Stimulated activated CD8-positive, alpha-beta memory T cell treated with anti-CD3 and anti-CD28 coated beads, Interleukin-4, amount 100 ng/mL, for 1 hour (primary cell): ENCODE measurements at places on chromosomes 11 and 22.
A peak's percentile ranks its signal among the peaks of the same experiment; 100 is the strongest.

DNA sequence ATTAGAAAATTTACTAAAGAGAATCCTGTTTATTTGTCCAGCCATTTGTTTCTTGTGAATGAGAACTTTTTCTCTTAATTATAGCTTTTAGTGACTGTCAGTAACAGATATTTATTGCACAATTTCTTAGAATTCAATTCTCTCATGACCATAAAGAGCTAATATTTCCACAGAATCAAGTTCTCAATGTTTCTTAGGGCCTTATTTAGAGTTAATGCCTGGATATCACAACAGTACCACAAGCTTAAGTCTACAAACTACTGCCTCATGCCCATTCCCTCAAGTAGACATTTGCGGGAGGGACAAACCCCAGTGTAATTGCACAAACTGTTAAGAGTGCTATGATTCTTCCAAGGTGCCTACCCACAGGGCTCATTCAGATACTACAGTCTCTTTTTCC, 199.7 kb upstream of the POU2AF2 start:
- DNase-seq, result no peak

DNA sequence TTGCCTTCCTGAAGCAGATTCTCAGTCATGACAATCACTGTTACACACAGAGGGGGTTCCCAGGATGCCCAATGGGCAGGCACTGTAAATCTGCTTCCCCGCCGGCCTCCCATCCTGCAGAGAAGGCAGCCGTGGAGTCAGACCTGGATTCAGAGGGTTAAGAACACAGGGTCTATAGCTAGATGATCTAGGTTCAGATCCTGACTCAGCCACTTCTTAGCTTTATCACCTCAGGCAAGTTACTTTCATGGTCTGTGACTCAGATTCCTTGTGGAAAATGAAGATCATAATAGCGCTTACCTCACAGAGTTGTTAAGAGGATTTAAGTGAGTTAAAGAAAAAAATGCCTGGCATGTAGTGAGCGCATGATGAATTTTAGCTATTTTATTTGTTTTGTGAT, 95.9 kb downstream of the TIMP3 start:
- DNase-seq, result no peak

DNA sequence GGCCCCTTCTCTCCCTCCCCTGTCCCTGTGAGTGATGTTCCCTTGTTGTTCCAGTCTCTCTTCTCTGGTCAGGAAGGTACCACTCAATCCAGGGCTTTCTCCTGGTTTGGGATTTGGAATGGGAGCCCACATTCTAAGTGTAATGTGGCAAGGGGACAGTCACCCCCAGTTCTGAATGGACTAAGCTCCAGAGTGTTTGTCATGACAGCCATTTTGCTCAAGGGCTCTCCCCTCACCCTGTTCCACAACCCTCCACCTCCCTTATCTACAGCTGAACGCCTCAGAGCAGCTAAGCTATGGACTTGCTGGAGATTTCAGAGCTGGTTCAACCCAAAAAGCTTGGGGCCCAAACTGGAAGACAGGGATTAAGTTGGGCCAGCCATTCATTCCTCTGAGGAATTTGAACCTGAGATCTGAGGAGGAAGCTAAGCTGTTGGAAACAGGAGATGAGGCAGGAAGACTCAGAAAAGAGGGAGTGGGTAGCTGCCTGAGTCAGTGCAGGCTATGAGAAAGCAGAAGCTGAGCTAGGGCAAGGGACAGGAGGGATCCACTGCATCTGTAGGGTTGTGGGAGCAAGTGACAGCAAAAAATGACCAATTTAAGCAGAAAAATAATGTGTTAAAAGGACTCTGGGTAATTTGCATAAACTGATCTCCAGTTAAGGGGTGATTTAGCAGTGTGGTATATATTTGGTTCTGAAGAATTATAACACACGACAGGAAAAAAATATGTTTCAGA, 22.9 kb upstream of the FCHSD2 start:
- no peak for DNase-seq

DNA sequence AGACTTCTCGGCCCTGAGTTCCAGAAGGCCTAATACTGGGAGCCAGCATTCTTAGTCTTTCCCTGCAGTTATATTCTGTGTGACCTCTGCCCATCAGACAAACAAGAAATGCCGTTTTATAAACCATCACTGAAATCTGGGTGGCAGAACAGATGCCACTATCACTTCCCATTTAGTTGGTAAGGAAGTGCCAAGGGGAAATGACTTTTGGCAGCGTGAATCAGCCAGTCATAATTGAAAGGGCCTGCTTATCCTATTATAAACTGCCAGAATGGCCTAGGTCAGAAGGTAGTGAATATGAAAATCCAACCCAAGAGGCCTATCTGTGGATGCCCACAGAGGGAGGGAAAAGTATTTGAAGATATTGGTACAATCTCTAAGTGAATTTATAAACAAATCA, 646.8 kb upstream of the CCDC90B start:
- DNase-seq, result no peak

GRCh38 chr22:47114813-47115517, 352.5 kb downstream of the TBC1D22A start:
- DNase-seq, result no peak

- no peak for DNase-seq
These were observed 120.0 kb downstream of the CADM1 start for GRCh38 chr11:115384236-115384635.

DNA sequence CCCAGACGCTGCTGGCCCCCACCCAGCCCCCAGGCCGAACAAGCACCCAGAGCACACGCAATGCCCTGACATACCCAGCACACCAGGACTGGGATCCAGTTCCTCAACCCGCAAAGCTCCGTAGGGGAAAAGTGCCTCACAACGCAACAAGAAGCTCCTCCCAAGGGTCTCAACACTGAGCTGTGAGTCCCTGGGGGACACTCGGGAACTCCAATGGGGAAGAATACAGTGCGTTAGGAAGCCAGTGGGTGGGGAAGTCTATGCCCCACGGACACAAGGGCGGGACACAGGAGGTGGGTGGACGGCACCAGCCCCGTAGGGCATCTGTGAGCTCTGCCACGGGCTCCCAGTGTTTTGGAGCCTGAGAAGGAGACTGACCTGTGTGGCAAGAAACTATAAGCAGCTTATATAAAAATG, 1.6 kb downstream of the DEAF1 start:
- DNase-seq, result no peak

DNA sequence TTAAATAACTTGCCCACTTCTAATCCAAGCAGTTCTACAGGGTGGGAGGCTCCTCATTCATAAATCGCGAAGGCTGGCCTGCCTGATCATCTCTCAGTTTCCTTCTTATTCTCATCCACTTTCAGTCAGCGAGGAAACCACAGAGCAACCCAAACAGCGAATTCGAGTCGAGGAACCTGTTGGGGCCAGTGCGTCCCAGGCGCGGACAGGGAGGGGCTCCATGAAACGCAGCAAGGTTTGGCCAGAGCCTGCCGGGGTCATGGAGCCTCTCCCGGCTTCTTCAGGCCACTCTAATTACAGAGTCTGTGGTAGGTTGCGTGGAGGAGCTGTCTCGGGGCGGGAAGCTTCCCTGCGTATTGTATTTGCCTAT, 741 bp upstream of the NAV2 start:
- no peak for DNase-seq

DNA sequence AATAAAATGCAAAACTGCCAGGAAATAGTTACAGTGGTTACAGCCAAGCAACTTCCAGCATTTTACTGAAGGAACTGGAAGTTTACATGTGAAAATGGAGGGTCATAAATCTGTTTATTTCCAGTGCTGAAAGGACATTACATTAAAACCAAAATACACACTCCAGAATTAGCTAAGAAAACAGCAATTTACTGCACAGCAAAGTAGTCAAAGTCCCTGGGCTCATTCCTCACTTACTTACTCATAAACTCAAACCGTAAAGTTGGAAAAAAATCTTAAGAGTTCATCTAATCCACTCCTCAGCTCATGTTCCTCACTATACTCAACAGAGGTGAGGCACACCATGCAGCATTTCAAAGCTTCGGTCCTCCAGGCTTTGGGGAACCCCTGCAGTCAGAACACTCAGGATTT, 17.4 kb downstream of the CTSC start:
- DNase-seq, result no peak

DNA sequence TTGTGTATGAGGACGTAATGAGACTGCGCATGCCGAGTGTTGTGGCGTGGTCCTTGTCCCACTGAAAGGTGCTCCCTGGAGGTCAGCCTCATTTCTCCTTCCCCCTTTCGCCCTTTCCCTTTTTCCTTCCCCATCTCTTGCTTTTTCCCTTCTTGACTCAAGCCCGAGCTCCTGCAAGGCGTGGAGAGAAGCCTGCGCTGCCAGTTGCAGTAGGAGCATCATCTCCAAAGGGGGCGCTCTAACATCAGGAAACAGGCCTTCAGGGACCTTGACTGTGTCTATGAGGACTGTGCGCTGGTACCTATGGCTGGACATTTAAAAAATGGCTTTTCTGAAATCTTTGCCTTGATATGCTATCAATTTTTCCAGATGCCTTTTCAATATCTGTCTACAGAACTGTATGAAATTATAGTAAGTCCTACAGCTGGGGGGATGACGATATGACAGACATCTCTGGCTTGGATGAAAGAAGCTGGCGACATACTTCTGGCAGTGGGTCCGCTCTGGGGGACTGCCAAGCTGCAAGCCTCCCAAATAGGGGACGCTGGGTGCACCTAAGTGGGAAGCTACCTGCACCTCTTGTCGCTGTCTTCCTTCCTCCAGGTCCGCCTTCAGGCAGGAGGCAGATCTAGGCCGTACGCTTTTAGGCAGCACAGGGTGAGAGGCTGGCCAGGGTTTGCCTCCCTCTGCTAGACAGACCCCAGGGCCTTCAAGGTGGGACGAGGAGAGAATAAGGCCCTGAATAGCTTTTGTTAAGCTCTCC, 96.5 kb downstream of the NXPE2 start:
- no peak for DNase-seq

- no peak for DNase-seq
These were observed 68.0 kb downstream of the USP47 start for GRCh38 chr11:11909727-11910126.

GRCh38 chr22:47598864-47599263, 836.4 kb downstream of the TBC1D22A start:
- no peak for DNase-seq

DNA sequence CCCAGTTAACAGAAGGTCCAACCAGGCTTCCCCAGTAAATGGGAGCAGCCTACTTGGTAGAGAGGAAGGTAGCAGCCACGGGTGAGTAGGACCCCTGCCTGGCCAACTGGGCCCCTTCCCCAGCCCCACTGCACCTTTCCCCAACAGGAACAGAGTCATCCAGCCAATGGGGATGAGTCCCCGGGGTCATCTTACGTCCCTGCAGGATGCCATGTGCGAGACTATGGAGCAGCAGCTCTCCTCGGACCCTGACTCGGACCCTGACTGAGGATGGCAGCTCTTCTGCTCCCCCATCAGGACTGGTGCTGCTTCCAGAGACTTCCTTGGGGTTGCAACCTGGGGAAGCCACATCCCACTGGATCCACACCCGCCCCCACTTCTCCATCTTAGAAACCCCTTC, 6.6 kb downstream of the RIC8A start:
- no peak for DNase-seq

DNA sequence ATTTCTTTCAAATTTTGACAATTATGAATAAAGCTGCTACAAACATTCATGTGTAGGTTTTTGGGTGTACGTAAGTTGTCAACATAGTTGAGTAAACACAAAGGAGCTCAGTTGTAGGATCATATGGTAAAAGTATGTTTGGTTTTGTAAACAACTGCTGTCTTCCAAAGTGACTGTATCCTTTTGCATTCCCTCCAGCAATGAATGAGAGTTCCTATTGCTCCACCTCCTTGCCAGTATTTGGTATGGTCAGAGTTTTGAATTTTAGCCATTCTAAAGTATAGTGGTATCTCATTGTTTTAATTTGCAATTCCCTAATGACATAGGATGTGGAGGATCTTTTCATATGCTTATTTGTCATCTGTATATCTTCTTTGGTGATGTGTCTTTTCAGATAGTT, 28.0 kb upstream of the PHOX2A start:
- no peak for DNase-seq

GRCh38 chr11:18594999-18595749, 4.4 kb upstream of the MISFA start:
- no peak for DNase-seq

DNA sequence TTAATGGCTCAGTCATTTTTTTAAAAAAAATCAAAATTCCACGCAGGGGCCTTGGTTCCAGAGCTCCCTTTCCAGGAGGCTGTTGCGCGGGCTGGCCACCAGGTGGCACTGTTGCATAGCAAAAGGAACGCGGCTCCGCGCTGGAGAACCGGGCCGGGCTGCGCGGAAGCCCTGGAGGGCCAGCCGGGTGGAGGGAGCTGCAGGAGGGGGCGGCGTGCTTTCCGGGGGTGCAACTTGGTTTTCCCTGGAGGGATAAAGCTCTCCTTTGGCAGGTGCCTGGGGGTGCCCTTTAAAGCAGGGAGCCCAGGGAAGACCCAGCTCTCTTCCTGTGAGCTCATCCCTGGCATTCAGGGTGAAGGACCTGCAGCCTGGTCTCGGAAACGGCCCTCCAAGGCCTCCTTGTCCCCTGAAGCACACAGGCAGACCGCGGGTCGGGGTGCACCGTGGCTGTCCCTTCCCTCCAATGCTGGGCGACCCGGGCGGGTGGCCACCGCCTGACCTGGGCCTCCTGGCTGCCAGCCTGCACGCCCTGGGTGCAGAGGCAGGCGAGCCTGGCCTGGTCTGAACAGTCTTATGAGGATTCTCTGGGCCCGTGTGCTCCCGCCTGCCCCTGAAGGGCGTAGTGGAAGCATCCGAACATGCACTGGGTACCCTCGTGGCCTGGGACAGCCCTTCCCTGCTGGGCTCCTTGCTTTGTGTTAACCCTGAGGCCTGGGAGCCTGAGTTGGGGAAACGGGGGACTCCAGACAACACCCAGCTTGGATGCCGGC, 23.4 kb downstream of the KRTAP5-5 start:
- DNase-seq, result peak; percentile 59

DNA sequence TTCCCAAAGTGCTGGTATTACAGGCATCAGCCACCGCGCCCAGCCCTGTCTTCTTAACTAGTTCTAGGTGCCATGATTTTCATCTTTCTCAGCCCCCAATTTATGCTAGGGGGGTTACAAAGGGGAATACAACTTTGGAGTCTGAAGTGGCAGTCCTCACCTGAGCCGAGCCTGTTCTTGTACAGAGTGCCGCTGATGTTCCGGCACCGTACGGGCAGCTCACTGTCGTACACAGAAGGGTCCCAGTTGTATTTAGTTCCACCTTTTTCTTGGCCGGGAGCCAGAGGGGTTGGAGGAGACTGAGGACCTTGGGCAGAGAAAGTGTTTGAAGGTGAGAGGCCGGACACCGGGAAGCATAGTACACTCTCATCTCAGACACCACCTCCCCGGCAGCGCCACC, 7.3 kb downstream of the DEAF1 start:
- DNase-seq, result no peak

DNA sequence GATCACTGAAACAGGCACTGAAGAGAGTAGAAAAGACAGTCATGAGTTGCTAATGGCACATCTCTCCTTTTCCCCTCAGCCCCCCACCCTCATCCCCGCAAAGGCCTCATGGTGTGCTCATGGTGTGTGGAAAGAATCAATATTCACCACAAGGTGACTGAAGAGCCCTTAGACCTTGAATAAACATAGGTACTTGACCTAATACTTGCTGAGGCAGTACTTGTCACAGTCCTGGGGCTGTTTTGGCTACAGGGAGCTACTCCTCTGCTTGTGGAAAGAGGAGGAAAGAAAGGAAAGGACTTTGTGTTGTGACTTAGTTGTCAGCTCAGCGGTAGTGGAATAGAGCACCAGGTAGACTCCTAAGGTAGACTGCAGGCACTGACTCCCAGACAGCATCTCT, 537.8 kb upstream of the CCDC179 start:
- DNase-seq, result no peak
